Psoas muscle (tissue), 8 donors: ENCODE measurements at places on chromosomes 5 and 9. TPM values are rescaled to one million over a fixed set of nuclear protein-coding genes. Genes with fewer than 3 reads are reported as not detected.

DNA sequence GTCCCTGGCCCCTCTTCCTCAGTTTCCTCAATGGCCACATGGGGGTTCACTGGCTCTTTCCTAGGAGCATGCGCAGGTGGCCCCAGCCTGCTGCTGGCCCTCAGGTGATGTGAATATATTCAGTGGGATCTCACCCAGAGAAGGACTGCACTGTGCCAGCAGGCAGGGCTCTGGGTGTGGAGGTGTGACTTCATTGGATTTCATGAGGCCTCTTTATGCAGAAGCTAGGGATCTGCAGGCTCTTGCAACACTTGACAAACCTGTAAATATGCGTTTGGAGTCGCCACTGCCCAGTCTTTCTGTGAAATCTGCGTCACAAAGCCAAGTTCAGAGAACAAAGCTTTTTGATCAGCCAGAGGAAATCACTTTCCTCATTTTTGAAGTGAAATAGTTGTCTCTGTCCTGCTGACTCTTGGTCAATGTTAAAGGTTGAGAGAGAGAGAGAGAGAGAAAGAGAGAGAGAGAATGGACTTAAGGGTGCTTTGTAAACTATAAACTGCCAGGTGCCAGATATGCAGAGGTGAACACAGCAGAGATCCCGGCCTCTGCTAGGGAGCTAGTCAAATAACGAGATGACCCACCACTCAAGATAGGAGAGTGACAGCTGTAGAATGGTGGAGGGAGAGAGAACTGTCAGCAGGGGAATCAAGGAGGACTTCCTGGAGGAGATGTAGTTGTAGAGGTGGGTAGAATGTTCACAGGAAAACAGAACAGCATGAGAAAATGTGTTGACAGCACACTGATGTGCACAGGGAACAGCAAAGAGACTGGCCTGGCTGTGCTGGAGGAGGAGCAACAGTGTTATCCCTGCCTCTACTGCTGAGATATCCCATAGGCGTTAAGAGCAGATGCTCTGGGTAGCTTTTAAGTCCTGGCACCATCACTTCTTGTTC, 167.0 kb upstream of the ZNF618 start:
- H3K4me1 ChIP-seq, result no peaks in the 10 kb centered on the region
- no peaks in the 10 kb centered on the region for H3K36me3 ChIP-seq
- no peaks in the 10 kb centered on the region for H3K27me3 ChIP-seq
- H3K4me3 ChIP-seq, result no peak overlapping the region

DNA sequence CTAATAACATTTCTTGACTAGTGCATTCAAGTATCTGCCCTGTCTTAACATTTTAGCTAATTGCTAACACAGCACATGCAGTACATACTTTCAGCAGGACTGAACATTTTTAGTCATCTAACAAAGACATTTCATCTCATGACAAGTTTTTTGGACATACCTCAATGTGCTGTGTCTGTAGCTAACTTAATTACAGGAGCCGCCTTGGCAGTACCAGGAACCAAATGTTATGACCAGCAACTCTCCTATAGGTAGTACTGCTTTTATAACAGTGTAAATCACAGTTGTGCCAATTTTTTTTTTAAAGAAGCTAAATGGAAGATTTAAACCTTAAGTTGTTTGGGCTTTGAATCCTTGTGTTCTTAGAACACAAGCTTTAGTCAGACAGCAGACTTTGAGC, 99.4 kb upstream of the SAP30L start:
- DNase-seq, result no peak
- no peaks in the 10 kb centered on the region for H3K36me3 ChIP-seq
- no peak overlapping the region for H3K4me3 ChIP-seq
- no peaks in the 10 kb centered on the region for H3K27me3 ChIP-seq
- no peaks in the 10 kb centered on the region for H3K4me1 ChIP-seq

DNA sequence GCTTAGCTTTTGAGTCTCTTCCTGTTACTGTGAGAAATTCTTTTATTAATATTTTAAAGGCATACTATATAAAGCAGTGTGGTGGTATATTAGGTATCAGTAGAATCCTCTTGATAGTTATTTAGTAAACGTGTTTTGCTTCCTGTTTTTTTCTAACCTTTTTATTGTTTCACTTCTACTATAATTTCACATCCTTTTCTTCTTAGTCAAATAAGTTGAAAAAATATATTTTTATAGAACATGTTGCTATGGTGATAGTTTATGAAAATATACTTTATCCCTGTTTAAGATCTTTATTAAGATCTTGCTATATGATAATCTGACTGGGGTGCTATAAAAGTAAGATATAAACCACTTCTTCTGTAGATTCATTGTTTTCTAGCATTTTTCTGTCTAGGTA, 2.1 kb downstream of the POLK start:
- H3K27ac ChIP-seq, result no peak overlapping the region
- peaks cover 39% of the 10 kb centered on the region for H3K4me1 ChIP-seq
- H3K36me3 ChIP-seq, result no peaks in the 10 kb centered on the region
- H3K27me3 ChIP-seq, result no peaks in the 10 kb centered on the region
- H3K4me3 ChIP-seq, result peak overlapping the region; percentile 86
- DNase-seq, result no peak

- H3K36me3 ChIP-seq, result no peaks in the 10 kb centered on the region
- H3K4me1 ChIP-seq, result no peaks in the 10 kb centered on the region
- no peak for DNase-seq
- no peaks in the 10 kb centered on the region for H3K27me3 ChIP-seq
- H3K27ac ChIP-seq, result no peak overlapping the region
These were observed 14.6 kb downstream of the HK3 start for GRCh38 chr5:176884571-176884890.

GRCh38 chr9:89721176-89721700, 116.4 kb downstream of the GADD45G start:
- H3K27me3 ChIP-seq, result no peaks in the 10 kb centered on the region
- no peak for DNase-seq
- H3K4me3 ChIP-seq, result no peak overlapping the region
- no peaks in the 10 kb centered on the region for H3K36me3 ChIP-seq
- H3K27ac ChIP-seq, result peak overlapping the region; percentile 24
- peaks cover 7% of the 10 kb centered on the region for H3K4me1 ChIP-seq

GRCh38 chr9:72635197-72635596, 113.8 kb downstream of the TMC1 start:
- no peak overlapping the region for H3K4me3 ChIP-seq
- no peaks in the 10 kb centered on the region for H3K27me3 ChIP-seq
- H3K27ac ChIP-seq, result no peak overlapping the region
- no peak for DNase-seq
- H3K4me1 ChIP-seq, result no peaks in the 10 kb centered on the region
- H3K36me3 ChIP-seq, result no peaks in the 10 kb centered on the region

- H3K4me1 ChIP-seq, result peaks cover 87% of the 10 kb centered on the region
- H3K27ac ChIP-seq, result peak overlapping the region; percentile 50
- H3K27me3 ChIP-seq, result no peaks in the 10 kb centered on the region
- no peaks in the 10 kb centered on the region for H3K36me3 ChIP-seq
- no peak overlapping the region for H3K4me3 ChIP-seq
- DNase-seq, result no peak
These were observed 49.8 kb downstream of the PIK3R1 start for GRCh38 chr5:68265347-68265746.

- H3K27me3 ChIP-seq, result no peaks in the 10 kb centered on the region
- H3K4me3 ChIP-seq, result no peak overlapping the region
- DNase-seq, result no peak
- no peaks in the 10 kb centered on the region for H3K4me1 ChIP-seq
These were observed 50.9 kb upstream of the CXCL14 start for GRCh38 chr5:135629666-135630065.

DNA sequence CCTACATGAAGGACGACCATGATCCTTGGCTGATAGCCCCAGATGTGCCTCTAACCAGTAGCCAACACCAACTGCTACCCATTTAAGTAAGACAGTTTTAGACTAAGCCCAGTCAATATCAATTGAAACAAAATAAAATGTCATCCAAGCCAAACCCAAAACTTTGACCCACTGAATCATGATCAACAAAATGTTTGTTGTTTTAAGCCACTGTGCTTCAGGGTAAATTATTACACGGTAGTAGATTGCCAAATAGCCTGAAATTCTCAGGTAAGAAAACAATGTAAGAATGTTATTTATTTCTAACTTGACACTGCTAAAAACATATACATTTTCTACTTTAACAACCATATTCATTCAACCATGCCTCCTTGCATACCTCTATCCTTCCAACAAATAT, 105.5 kb upstream of the PAPPA start:
- H3K36me3 ChIP-seq, result no peaks in the 10 kb centered on the region
- no peak overlapping the region for H3K27ac ChIP-seq
- no peaks in the 10 kb centered on the region for H3K27me3 ChIP-seq
- DNase-seq, result no peak
- no peak overlapping the region for H3K4me3 ChIP-seq
- H3K4me1 ChIP-seq, result no peaks in the 10 kb centered on the region

DNA sequence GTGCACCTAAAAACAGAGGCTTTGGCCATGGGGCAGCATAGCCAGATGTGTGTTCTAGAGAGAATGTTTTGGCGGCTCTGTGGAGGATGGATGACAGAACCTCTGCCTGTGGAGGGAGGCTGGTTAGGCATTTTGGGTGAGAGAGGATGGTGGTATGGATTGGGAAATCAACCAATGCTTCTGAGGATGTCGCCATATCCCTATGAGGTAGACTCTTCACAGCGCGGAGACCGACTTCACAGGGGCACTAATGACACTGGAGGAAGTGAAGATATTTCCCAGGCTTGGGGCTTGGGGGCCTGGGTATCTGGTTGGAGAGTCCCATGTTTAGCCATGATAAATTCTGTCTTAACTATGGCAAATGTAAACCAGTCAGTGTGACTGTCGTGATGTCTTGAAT, 140.6 kb upstream of the KLF4 start:
- H3K4me3 ChIP-seq, result no peak overlapping the region
- H3K27ac ChIP-seq, result no peak overlapping the region
- H3K36me3 ChIP-seq, result no peaks in the 10 kb centered on the region
- no peaks in the 10 kb centered on the region for H3K27me3 ChIP-seq

GRCh38 chr5:50751064-50751657, 84.7 kb downstream of the PARP8 start:
- no peaks in the 10 kb centered on the region for H3K27me3 ChIP-seq
- no peaks in the 10 kb centered on the region for H3K4me1 ChIP-seq
- DNase-seq, result no peak
- no peaks in the 10 kb centered on the region for H3K36me3 ChIP-seq
- no peak overlapping the region for H3K27ac ChIP-seq

HACD4 gene
- total RNA-seq, result 0.23 TPM

GRCh38 chr9:137720571-137721110, 101.8 kb downstream of the EHMT1 start:
- DNase-seq, result no peak
- H3K27me3 ChIP-seq, result no peaks in the 10 kb centered on the region
